ENCODE measurements at places on chromosomes 4 and X.

- DNase-seq: no peak
These were observed 1278.6 kb downstream of the PCDH7 start for GRCh38 chr4:31998807-31999206.

- no peak for DNase-seq
These were observed 24.9 kb downstream of the TRIM61 start for GRCh38 chr4:164952551-164952950.

- DNase-seq: no peak
These were observed 107.9 kb upstream of the ELOVL6 start for GRCh38 chr4:110306303-110306702.

- DNase-seq: no peak
These were observed 68.3 kb downstream of the MANBA start for GRCh38 chr4:102692474-102692873.

DNA sequence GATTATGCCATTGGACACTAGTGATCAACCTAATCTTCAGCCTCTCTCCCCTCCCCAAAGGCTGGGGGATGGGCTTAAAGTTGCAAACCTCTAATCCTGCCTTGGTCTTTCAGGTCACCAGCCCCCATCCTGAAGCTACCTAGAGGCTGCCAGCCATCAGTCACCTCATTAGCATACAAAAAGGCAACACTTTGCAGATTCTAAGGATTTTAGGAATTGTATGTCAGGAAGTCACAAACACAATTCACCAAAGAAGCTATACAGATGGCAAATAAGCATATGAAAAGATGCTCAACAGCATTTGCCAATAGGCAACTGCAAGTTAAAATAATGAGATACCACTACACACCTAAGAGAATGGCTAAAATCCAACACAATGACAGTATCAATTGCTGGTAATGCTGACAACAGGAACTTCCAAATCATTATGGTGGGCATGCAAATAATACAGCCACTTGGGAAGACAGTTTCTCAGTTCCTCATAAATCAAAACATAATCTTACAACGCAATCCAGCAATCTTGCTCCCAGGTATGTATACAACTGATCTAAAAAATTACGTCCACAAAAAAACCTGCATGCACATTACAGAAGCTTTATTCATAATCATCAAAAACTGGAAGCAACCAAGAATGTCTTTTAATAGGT, 9.0 kb upstream of the PIM2 start:
- no peak for DNase-seq

DNA sequence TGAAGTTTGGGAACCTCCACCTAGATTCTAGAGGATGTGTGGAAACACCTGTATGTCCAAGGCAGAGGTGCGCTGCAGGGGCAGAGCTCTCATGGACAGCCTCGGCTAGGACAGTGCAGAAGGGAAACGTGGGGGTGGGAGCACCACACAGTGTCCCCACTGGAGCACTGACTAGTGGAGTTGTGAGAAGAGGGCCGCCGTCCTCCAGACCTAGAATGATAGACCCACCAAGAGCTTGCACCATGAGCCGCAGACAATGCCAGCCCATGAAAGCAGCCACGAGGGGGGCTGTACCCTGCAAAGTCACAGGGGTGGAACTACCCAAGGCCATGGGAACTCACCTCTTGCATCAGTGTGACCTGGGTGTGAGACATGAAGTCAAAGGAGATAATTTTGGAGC, 274.5 kb upstream of the FMR1 start:
- DNase-seq: no peak

DNA sequence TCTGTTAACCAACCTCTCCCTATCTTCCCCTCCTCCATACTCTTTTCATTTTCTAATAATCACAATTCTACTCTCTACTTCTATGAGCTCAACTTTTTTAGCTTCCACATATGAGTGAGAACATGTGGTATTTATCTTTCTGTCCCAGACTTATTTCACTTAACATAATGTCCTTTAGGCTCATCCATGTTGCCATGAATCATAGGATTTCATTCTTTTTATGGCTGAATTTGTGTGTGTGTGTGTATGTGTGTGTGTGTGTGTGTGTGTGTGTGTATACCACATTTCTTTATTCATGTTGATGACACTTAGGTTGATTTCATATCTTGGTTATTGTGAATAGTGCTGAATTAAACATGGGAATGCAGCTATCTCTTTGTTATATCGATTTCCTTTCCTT, 37.4 kb downstream of the RUFY3 start:
- no peak for DNase-seq

DNA sequence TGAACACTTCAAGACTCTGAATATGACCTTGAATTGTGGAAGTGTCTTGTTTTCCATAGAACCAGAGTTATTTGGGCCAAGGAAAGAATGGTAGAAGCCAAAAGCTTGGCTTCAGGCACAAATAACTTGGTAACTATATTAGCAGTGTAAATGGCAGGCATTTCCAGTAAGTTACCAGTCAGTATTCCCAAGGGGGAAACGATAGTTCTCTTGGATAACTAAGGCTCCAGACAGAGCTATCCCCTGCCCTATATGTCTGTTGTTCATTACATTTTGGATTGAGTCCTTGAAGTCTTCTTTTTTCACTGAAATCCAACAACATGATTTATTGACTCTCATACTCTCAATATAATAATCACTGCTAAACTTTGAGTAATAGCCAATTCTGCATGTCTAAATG, 364.1 kb downstream of the MAGEB5 start:
- DNase-seq: no peak

DNA sequence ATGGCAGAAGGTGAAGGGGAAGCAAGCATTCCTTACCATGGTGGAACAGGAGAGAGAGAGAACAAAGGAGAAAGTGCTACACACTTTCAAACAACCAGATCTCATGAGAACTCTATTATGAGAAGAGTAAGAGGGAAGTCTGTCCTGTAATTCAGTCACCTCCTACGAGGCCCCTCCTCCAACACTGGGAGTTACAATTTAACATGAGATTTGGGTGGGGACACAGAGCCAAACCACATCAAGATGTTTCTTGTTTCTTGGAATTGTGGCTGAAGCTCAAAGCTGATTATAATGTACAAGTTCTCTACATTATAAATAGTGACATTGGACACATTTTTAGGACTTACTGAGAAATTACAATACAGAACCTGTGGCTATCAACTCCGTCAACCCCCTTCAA, 29.5 kb upstream of the TAPT1 start:
- DNase-seq: no peak

GRCh38 chr4:80007745-80008149, 65.3 kb downstream of the ANTXR2 start:
- no peak for DNase-seq

DNA sequence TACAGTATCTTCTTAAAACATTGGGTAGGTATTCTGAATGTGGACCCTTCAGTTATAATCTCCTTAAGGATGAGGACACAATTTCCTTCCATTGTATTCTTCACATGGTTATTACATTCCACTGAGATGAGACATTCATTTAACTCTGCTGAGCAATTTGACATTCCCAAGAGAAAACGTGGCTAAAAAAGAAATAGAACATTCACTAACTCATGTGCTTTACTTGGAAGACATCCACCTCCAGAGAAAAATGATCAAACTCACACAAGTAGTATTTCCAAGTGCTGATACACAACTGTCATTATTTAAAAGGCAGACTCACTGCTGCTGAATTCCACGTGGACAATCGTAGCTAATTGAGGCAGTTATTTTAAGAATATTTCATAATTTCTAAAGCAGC, 227.9 kb upstream of the ANKRD50 start:
- DNase-seq: peak; percentile 49

DNA sequence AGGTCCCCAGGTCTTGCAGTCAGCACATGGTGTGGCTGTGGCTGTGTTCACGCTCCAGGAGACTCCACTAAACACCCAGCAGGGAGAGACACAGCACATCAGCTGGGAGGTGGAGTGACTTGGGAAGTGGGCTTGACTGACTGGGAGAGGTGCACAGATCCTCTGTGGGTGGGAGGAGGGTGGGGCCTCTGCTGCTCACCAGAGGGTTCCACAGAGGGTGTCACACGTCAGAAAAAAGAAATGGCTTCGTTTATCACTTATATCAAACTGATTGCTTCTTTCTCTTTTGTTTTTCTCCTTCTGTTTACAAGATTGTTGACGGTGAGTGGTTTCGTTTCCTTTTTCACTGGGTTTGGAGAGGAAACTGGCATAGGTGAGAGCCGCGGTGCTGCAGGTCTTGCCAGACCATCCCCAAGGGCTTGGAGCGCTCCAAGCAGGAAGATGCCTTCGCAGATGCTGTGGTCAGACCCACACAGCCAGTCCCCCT, 24.8 kb upstream of the FAM193A start:
- DNase-seq: no peak

DNA sequence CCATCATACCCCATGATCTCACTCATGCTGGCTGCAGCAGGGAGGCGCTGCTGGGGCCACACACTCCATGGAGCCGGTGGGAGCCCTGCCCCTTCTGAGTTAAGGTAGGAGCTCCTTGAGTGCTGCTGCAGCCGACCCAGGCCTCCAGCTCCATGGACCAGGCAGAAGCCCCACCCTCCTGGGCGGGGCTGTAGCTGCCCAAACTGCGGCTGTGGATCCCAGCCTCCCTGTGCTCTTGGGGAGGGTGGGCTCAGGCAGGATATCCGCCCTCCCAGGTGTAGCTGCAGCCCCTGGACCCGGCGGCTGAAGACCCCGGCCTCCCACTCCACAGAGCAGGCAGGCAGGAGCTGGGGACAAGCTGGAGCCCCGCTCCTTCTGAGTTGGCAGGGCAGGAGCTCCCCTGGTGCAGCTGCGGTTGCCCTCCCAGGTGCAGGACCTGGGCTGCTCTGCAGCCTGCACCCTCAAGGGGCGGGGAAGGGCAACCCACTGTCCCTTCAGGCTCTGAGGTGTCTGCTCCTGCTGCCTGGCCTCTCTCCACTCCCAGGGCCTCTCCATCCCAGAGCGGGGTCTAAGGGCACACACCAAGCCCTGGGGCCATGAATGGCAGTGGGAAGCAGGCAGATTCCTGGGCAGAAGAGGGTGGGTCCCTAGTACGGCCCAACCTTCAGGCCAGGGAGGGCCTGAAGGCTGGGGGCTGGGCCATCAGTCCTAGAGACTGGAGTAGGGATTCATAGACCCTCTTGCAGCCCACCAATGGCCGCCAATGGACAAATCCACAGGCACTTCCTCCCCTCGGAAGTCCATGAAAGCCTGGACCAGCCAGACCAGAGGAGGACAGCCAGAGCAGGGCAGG, 466.1 kb downstream of the DTHD1 start:
- no peak for DNase-seq

- DNase-seq: no peak
These were observed 19.3 kb downstream of the DMP1 start for GRCh38 chr4:87669373-87669772.

GRCh38 chr4:123659730-123660129, 263.1 kb downstream of the SPRY1 start:
- no peak for DNase-seq

GRCh38 chr4:2696423-2696822, 59.7 kb downstream of the TNIP2 start:
- no peak for DNase-seq

DNA sequence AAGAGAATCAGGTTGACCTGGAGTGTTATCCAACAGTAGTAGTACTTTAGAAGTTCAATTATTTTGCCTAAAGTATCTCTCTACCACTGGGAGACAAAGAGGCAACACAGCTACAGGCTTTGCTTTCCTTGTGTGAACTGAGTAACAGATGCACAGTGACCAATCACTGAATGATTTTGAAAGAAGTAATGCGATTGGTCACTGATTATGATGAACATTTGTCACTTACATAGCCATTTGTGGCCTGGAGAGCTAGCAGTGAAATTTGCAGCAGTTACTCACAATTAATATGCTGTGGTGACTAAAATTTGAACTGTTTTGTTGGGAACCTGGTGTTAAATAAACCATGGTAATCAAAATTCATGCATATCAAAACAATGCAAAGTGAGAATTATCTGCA, 508.7 kb upstream of the DIPK2B start:
- DNase-seq: no peak

DNA sequence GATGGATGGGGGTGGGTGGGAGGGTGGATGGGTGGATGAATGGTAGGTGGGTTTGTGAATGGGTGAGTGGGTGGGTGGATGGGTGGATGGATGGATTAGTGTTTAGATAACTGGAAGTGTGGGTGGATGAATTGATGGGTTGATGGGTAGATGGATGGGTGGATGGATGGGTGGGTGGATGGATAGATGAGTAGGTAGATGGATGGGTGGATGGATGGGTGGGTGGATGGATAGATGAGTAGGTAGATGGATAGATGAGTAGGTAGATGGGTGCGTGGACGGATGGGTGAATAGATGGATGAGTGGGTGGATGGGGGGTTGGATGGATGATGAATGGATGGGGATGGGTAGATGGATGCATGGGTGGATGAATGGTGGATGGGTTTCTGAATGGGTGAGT, 20.3 kb upstream of the ASMTL start:
- DNase-seq: no peak

DNA sequence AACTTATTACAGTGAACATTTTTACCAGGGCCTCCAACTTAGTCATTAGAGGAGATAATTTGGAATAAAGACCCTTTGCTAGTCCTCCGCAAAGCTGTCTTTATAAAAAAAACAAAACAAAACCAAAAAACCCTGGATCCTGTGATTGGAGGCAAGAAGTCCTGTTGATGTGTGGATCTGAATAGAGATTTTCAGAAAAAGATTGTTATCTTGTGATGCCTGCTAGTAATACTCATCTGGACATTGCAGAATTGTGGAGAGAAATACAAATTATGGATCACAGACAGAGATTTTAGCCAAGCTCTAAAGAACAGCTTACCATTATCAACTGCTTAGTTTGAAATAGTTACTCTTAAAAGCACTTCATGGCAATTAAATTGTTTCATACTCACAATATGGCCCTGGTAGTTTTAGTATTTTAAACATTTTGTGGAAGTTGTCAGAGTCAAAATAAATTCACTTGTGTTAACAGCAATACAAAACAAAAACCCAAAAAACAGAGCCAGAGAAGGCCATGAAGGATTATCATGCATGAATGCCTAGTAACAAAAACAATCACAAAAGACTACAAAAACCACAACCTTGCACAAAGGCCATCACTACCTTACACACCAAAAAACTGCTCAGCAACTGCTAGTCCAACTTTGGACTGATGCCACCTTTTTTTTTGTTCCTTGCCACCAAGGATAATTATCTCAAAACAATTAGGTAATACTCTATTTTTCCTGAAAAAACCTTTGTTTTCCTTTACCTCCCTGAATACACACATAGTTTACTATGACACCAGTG, 514.5 kb upstream of the SLIT2 start:
- DNase-seq: no peak

DNA sequence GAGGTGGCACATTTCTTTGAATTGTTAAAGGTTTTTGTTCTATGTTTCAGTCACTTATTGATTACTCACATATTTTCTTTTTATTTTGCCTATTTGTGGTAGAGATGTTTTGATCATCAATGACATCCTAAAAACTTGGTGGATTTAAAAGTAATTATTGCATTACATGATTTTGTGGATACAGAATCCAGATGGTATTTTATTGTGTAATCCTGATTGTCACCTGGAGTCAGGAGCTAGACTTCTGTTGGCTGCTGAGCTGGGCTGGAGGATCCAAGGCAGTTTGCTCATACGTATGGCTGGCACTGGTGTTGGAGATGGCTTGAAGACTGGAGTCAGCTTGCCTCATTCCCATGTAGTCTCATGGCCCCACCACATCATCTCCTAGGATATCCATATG, 1009.6 kb upstream of the PCDH7 start:
- no peak for DNase-seq

- no peak for DNase-seq
These were observed 85.3 kb upstream of the LIMCH1 start for GRCh38 chr4:41452484-41453225.

- DNase-seq: peak; percentile 56
These were observed 49.9 kb downstream of the ELF4 start for GRCh38 chrX:130060122-130061069.

Data from HTR-8/SVneo (cell line).